ENCODE measurements at places on chromosomes 4 and X. TPM values are rescaled to one million over a fixed set of nuclear protein-coding genes. Genes with fewer than 3 reads are reported as not detected.

P2RY8 gene
- not detected for total RNA-seq

GAGE13 gene
- not detected for total RNA-seq

PGAM4 gene
- total RNA-seq = not detected

UNC5C gene
- 11.4 TPM for total RNA-seq

IRF2 gene
- total RNA-seq = 20.6 TPM

AKAP17A gene
- total RNA-seq = 33.0 TPM

UGT2A1 gene
- total RNA-seq = not detected

PPP2R2C gene
- total RNA-seq = 0.26 TPM

Data from epithelial cell of alveolus of lung (primary cell).